WTC11 (cell line): ENCODE measurements at places on chromosomes 13 and 19. TPM values are rescaled to one million over a fixed set of nuclear protein-coding genes. Genes with fewer than 3 reads are reported as not detected.

Gene TMEM143
- total RNA-seq: 20.2 to 29.6 TPM (median 27.0 TPM) in 3 replicates

- DNase-seq: no peak
Observed at GRCh38 chr19:11091703-11092153, 2.5 kb downstream of the LDLR start.

Gene ZNF527
- total RNA-seq: 3.3 to 3.9 TPM (median 3.3 TPM) in 3 replicates

DNA sequence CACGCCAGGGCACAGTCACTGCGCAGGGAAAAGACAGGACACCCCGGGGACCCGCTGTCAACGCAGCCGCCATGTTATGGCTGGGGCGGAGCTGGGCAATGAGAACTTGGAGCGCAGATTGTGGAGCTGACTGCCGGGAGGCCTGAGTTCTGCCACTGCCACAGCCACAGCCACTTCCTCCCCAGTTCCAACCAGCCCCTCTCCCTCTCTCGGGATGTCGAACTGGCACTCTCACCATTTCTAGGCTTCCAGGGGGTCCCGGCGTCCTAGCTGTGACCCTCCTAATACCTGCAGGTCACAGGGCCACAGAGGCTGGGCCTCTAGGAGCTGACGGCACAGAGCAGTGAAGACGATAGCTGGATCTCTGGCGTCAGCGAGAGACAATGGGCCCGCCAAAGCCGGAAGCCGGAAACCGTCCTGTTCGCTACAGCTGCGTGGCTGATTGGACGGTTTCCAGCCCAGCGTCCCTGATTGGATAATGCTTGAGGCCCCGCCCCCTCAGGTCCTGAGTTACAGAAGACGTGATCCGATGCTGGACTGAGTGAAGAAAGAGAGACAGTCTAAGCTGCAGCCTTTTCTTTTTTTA is at the start of gene ZNF506:
Gene ZNF506 (minus strand): TSS at position 385 of the 586 bp plus-strand sequence. CDS start 147 bp downstream, at position 238.
- DNase-seq: peak; percentile 97

- no peak for DNase-seq
Observed at GRCh38 chr13:25862156-25862555, 189.7 kb downstream of the SHISA2 start.

GRCh38 chr19:41226053-41226873 is 7.2 kb downstream of the AXL start:
- DNase-seq: peak; percentile 70

GRCh38 chr13:76832258-76832988 is 53.8 kb downstream of the KCTD12 start:
- no peak for DNase-seq

DNA sequence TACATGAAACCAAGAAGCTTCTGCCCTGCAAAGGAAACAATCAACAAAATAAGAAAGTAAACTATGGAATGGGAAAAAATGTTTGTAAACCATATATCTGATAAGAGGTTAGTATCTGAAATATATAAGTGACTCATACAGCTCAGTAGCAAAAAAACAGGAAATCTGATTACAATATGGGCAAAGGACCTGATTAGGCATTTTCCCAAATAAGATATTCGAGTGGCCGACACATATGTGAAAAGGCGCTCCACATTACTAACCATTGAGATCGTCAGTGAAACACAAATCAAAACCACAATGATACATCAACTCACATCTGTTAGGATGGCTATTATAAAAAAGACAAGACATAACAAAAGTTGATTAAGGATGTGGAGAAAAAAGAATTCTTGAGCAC is 2818.6 kb upstream of the PCDH20 start:
- DNase-seq: no peak

- DNase-seq: no peak
Observed at GRCh38 chr13:50322006-50322405, 306.8 kb downstream of the KCNRG start.

GRCh38 chr13:28329395-28330158 is 165.4 kb downstream of the FLT1 start:
- DNase-seq: no peak

Gene PODNL1
- 1.1 to 1.4 TPM (median 1.4 TPM) in 3 replicates for total RNA-seq
